ENCODE measurements at places on chromosomes 16 and 17. TPM values are rescaled to one million over a fixed set of nuclear protein-coding genes. Genes with fewer than 3 reads are reported as not detected.

Gene KRTAP4-9
- total RNA-seq: not detected

Gene RCVRN
- not detected for total RNA-seq

Gene HCRT
- not detected for total RNA-seq

Gene SLC38A10
- 57.2 TPM for total RNA-seq

Gene SLC5A11
- total RNA-seq: not detected

Gene WNK4
- total RNA-seq: 8.9 TPM

Gene SSTR5
- not detected for total RNA-seq

Gene CA4
- 8.3 TPM for total RNA-seq

Gene SOX8
- 4.3 TPM for total RNA-seq

- no peak for DNase-seq
Measured at GRCh38 chr17:57269052-57269451, 12.7 kb downstream of the MSI2 start.

DNA sequence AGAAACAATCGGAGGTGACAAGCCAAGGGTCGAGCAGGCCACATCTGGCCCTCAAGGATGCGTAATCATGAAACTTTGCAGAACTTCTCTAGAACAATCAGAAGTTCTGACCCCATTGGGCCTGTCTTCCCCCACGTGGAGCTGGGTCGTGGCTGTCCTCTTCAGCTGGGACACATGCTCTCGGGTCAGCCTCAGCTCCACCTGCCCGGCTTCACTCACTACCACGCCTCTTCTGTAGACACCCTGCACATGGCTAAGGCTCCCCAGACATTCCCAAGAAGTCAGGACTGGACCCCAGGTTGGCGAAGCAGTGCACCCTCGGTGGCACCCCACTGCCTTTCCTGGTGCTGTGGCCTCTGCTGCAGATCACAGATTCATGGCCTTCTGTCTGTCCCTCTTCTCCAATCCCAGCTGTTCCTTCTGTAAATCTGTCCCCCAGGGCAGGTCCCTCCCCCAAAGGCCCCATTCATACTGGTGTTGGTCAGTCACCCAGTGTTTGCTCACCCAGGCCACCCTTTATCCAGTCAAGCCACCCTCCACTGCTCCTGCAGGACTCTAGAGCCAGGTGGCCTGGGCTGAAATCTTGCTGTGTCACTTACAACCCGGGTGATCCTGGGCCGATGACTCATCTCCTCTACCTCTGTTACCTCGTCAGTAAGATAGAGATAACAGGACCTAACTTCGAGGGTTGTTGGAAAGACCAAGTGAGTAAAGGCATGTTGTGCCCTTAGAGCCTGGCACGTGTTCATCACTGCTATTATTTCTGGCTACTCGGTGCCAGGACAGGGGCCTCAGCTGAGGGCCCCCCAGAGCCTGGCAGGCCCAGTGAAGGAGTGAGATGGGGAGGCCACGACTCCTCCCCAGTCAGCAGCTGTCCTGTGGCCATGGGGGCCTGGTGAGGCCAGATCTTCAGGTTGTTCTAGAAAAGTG lies 1.4 kb upstream of the SLC5A11 start:
- no peak for DNase-seq

DNA sequence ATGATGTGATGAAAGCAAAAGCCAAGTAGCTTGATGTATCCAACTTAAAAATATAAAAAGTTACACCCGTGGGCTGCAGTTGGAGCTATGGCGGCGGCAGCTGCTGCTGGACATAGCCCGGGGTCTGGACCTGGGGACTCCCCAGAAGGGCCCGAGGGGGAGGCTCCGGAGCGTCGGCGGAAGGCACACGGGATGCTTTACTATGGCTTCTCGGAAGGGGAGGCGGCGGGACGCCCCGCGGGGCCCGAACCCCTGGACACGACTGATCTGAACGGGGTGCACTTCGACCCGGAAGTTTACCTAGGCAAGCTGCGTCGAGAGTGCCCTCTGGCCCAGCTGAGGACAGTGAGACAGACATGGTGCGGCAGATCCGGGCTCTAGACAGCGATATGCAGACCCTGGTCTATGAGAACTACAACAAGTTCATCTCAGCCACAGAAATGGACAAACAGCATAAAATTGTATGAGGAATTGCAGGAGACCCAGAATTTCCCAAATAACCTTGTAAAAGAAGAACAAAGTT lies 109.5 kb upstream of the EEF2KMT start:
- no peak for DNase-seq

- no peak for DNase-seq
Measured at GRCh38 chr17:45692661-45693060, 91.5 kb upstream of the CRHR1 start.

- no peak for DNase-seq
Measured at GRCh38 chr16:52092126-52092525, 454.8 kb downstream of the TOX3 start.

DNA sequence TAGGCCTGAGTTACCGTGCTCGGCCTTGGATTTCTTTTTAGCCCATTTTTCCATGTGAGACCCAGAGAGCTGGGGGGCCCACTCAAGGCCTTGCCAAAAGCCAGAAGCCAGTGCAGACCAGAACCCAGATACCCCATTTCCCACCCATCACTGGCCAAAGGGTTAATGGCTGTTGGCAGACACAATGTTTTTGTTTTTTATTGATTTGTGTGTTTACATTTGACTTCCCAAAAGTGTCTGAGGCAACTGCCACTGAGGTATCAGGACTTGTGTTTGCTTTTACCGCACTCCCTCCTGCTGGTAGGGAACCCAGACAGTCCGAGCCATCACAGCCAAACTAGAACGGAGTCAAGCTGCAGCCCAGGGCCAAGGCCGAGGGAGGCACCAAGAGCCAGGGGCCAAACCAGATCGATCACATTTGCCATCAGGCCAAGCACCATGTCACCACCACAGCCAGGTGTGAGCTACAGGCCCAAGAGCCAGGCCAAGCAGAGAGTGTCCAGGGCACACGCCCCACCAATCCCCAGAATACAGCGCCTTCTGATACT lies 7.7 kb upstream of the TNFSF12 start:
- DNase-seq: no peak

DNA sequence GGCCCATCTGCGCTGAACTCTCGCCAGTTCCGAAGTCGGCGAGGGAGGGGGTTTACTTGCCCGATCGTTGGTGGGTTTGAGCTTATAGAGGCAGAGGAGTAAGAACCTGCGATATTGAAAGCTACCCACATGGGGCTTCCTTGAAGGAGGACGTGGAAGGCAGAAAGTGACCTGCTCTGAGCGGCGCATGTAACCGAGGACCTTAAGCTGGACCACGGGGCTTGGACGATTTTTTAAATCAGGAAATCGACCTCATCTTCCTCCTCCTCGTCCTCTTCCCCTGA lies 2.0 kb downstream of the PRAC2 start:
- DNase-seq: no peak

DNA sequence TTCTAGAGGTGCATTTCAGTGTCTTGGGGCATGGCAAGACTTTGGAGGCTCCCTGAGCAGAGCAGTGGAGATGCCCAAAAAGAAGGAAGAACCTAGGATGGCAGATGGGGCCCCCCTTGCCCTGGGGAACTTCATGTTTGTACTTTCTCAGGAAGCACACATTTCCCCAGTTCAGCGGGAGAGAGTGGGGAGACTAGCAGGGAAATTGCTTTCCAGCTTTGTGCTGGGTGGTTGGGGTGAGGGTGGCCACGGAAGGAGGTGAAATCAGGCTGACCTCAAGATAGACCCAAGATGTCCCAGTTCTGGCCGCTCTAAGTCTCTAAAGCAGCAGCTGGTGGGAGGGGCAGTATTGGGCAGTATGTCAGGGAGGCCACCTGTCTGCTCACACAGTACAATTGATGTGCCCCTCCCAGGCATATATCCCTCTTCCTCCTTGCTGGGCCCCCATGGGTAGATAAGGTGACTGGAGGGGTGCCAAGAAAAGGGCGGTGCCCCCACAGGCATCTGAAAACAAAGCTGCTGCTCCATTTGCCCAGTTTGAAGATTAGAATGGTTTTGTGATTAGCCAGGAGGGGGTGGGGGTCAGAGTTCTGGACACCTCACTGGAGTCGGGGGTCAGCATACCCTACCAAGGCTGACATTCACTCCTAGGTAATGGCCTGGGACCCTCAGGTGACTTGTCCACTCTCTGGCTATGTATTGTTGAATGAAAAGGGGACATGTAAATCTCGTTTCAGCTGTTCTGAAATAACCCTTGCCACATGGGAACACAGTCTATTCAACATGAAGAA lies 17.1 kb upstream of the NAGLU start:
- no peak for DNase-seq

DNA sequence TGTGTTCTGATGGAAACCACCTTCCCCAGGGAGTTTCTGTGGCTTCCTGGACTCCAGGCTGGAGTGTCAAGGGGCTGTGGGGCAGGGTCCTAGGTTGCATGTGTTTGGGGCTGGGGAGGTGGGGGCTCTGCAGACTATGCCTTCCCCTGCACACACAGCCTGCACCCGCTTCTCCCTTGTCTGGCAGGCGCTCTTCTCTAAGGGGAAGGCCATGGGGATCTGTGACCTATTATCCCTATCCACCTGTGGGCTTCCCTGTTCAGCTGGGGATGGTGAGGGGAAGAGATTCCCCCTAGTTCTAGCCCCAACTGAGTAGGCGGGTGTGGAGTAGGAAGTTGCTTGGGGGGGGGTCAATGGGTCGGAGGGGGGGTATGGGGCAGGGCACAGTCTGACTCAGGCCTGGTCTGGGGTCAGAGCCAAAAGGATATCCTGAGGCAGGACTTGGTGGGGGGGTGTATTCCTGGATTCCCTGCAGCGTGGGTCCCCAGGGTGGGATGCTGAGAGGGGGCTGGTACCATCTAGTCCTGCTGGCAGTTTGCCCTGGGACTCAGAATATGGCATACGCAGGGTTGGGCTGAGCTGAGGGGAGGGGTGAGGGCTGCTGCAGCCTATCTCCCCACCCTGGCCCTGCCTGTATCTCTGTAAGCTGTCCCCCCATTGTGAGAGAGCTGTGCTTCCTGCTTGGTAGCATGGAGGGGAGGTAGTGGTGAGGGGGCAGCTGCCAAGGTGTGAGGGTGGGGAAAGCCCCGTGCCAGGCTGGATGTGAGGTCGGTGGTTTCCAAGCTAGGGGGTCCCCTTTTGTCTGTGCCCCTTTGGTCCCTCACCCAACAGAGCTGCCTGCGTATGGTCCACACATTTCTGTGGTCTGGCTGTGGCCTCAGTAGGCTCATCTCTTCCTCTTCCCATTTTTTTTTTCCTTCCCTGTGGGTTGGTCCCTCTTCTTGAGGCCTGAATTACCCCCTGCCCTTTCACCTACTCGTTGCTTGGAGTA lies 14.7 kb downstream of the RARA start:
- no peak for DNase-seq

GRCh38 chr17:12485361-12485906 lies 180.3 kb upstream of the MYOCD start:
- no peak for DNase-seq

- DNase-seq: no peak
Measured at GRCh38 chr17:61159221-61159814, 240.3 kb upstream of the TBX2 start.

DNA sequence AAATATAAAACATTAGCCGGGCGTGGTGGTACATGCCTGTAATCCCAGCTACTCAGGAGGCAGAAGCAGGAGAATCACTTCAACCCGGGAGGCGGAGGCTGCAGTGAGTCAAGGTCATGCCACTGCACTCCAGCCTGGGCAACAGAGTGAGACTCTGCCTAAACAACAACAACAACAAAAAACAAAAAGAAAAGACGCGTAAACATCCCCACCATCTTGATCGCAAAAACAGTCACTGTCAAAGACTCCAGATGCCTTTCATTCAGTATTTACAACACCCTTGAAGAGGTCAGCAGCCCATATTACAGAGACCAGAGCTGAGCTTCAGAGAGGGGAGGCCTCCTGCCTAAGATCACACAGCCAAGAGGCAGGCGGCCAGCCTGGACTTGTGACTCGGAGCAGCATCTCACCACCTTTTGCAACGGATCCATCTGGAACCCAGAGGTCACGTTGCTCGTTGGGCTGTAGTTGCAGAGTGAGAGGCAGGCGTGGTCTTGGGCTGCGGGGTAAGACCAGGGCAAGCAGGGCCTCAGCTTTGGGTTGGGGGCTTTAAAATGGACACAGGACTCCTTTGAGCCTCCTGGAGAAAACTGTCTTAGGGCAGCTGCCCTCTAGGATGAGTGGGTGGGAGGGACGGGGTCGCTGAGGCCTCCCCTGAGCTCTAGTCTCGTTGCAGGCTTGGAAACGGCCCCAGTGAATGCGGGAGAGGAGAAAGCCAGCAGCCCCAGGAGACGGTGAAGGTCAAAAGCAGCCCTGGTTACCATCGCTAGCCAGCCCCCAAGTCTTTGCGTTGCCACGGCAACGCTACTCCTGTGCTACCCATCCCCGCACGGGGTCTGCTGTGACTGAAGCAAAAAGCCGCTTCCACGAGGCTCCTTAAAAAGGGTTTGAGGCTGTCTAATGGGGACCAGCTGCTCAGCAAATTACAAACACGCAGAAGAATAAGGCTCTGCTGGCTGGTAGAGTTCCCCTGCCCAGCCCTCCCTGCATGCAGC lies 26.1 kb downstream of the LGALS3BP start:
- DNase-seq: no peak

DNA sequence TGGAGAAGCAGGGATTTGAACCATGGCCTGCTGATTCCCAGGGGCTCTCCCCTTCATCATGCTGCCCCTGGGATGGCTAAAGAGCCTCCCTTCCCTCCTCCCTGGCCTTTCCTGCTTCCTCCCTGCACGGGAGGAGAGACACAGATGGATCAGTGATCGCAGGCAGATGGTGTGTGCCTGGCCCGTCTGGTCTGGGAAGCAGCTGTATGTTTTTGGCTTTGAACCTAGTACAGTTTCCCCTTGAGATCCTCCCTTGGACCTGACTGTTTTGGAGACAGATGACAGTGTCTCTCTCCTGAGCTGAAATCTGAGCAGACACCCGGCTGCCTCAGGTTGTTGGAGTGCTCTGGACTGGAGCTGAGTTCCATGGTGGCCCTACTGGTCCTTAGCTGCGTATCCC lies 29.0 kb upstream of the ATP2C2 start:
- DNase-seq: no peak

GRCh38 chr16:26204138-26204537 lies 512.4 kb downstream of the HS3ST4 start:
- no peak for DNase-seq

- no peak for DNase-seq
Measured at GRCh38 chr16:4306470-4307214, 9.2 kb upstream of the GLIS2 start.

- DNase-seq: no peak
Measured at GRCh38 chr16:81864646-81865382, 85.7 kb downstream of the PLCG2 start.

DNA sequence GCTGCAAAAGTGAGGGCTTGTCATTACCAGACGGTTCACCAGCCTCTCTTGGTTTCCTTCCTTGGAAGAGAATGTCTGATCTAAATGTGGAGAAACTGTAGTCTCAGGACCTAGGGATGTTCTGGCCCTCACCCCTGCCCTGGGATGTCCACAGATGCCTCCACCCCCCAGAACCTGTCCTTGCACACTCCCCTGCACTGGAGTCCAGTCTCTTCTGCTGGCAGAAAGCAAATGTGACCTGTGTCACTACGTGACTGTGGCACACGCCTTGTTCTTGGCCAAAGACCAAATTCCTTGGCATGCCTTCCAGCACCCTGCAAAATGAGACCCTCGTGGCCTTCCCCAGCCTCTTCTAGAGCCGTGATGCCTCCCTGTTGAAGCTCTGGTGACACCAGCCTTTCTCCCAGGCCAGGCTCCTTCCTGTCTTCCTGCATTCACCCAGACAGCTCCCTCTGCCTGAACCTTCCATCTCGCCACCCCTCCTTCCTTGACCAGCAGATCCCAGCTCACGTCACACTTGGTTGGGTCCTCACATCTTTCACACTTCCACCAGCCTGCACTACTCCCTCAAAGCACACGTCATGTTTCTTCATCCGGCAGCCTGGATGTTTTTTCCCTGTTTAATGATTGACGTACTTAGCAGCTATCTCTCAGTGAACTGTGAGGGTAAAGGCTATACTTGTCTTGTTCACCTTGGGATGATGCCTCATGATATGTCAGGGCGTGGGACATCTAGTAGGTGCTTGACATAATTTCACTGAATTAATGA lies 4.3 kb downstream of the ZNF768 start:
- DNase-seq: no peak

GRCh38 chr17:42653179-42654124 lies 5.6 kb upstream of the TUBG2 start:
- no peak for DNase-seq

Data from endothelial cell (in vitro differentiated cells).